ENCODE measurements at places on chromosomes 11 and 22.

- no peak for DNase-seq
Observed at GRCh38 chr11:44752713-44753112, 26.0 kb downstream of the TSPAN18 start.

GRCh38 chr22:32410459-32410858 lies 1.6 kb downstream of the RTCB start:
- DNase-seq: no peak

DNA sequence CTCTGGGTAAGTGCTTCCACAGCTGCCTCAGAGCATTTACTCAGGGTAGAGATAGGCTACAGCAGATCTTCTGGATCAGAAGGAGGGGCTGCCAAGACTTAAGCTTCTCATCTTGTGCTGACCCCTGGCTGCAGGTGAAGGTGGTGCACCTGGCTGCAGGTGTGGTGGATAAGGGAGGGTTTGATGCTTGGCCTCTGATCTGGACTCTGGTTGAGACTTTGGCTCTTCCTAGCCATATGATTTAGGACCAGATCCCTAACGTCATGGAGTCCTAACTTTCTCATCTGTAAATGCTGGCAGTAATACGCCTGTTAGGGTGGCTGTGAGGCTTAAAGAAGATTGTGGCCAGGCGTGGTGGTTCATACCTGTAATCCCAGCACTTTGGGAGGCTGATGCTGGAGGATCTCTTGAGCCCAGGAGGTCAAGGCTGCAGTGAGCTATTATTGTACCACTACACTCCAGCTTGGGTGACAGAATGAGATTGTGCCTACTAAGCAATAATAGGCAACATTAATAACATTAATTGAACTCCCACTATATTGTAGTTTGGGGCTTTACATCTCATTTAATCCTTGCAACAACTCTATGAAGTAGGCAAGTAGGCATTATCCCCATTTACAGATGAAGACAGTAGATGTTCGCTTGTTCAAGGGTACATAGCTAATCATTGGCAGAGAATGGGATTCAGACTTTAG lies 10.7 kb downstream of the DTX4 start:
- DNase-seq: no peak

DNA sequence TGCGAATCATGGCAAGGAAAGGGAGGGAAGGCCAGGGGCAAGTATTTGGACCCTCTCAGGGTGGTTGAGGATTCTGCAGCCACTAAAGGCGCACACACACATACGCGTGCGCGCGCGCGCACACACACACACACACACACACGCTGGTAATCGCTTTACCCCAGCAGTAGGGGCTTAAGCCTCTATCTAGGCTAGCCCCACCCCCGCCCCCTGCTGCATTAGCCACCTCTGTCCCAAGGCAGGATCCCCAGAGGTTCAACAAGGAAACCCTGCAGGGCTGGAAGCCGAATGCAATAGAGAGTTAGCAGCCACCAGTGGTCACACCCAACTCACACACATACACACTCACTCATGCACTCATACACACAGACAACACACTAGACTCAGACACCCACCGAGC lies 28.6 kb upstream of the ELFN2 start:
- no peak for DNase-seq

DNA sequence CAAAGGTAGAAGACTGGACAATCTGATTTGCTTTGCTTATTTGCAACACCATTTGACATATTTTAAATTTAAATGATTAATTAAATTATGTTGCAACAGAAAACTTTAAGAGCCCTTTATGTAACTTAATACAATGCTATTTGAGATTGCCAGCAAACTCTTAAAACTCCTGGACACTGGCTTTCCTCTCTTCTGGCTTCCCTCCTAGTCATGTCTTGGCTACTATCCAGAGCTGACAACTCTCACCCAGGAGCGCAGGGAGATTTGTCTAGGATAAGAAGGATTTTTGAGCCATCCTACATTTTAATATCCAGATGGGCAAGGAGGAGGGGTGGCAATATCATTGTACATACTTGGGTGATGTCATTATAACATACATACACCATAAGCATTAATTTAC lies 134.3 kb downstream of the ELP4 start:
- no peak for DNase-seq

DNA sequence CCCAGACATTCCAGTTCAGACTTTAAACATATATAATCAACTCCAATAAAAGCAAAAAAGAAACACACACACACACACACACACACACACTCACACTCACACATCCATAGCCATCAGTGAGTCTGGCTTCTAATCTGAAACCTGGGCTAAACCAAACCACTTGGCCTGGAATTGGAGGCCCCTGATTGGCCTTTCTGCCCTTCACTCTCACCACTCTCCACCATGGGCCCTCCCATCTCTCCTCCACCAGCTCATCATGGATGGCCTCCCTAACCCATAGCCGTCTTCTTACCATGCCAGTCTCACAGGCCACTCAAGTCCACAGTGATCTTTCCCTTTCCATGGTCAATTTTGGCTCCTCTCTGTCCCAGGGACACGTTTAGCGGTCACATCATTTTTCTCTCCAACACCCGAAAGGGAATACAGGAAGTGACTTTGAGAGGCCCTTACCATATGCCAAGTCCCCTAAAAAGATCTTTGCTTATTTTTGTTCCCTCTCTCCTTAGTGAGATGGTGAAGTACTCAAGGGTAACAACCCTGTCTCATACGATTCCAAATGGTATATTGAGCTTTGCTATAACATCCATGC lies 66.6 kb downstream of the ENDOD1 start:
- no peak for DNase-seq

DNA sequence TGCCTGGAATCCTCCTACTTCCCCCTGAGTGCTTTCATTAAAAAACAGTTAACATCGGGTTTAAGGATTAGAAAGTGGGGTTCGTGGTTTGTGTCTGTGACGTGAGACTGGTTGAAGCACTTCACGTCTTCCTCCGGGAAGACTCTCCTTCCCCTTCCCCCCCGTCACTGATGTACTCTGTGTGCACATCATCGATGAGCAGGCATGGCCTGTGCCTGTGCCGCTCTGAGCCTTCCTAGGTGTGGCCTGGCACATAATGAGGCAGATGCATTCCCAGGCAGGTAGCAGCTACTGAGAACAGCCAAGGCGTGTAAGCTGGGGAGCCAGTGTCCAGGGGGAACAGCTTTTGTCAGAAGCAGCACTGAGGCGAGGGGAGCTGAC lies 93.8 kb downstream of the BCR start:
- DNase-seq: no peak

DNA sequence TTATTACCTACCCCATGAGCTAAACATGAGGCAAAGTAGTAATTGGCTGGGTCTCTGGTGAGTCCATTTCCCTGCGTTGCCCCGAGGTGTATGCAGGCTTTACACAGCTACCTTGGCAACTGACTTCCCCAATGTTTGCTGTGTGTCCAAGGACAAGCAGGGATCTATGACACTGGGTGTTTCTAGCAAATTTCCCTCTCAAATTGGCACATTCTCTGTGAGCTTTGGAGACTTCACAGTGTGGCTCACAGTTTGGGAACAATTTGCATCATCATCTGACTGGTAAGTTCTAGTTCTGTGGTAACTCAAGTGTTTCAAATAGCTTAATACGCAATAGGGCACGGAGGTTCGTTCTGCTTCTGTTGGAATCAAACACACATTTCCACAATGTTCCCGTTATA lies 12.5 kb downstream of the NNMT start:
- DNase-seq: no peak

GRCh38 chr11:11532574-11532973 lies 89.2 kb downstream of the GALNT18 start:
- no peak for DNase-seq

GRCh38 chr11:88535916-88536547 lies 198.5 kb upstream of the CTSC start:
- no peak for DNase-seq

GRCh38 chr22:22986008-22986407 lies 84.3 kb upstream of the GNAZ start:
- DNase-seq: no peak

DNA sequence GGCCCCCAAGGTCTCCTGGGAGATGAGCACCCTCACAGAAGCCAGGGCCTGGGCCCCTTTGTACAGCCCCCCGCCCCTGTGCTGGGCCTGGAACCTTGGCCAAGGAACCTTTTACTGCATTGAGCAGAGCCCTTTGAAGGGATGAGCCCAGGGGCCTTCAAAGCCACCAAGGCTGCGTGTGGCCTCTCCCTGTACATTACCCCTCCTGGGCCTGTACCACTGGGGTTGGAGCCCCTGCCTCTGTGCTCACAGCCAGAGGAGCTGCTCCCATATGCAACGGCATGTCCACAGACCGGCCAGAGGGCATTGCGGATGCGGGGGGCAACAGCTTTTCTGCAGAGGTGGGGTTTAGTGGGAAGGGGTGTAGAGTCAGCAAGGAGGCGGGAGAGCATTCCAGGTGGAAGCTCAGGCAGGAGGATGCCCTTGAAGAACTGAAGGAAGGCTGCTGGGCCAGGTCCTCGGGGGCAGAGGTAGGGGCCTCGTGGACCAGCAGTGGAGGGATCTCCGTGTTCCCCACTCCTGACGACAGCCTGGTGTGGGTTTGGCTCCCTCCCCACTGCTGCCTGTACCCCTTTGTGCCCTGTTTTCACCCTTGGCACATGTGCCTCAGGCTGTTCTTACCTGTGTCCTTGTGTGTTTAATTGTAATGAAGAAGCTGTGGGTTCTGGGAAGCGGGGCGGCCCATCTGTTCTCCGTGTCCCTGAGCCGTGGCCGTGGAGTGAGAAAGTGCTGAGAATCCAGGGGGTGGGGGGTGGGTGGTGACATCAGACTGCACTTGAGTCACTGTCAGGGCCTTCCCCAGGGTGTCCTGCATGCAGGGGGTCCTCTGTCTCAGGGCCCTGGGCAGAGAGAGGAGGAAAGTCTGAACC lies 46.9 kb downstream of the ARHGAP8 start:
- no peak for DNase-seq

DNA sequence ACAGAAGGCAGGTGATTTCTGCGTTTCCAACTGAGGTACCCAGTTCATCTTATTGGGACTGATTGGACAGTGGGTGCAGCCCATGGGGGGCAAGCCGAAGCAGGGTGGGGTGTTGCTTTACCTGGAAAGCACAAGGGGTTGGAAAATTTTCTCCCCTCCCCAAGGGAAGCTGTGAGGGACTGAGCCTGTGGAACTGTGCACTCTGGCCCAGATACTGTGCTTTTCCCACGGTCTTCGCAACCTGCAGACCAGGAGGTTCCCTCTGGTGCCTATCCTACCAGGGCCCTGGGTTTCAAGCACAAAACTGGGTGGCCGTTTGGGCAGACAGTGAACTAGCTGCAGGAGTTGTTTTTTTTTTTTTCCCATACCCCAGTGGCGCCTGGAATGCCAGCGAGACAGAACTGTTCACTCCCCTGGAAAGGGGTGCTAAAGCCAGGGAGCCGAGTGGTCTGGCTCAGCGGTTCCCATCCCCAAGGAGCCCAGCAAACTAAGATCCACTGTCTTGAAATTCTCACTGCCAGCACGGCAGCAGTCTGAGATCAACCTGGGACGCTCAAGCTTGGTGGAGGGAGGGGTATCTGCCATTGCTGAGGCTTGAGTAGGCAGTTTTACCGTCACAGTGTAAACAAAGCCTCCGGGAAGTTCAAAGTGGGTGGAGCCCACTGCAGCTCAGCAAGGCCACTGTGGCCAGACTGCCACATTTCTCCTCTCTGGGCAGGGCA lies 97.2 kb downstream of the JRKL start:
- DNase-seq: no peak

DNA sequence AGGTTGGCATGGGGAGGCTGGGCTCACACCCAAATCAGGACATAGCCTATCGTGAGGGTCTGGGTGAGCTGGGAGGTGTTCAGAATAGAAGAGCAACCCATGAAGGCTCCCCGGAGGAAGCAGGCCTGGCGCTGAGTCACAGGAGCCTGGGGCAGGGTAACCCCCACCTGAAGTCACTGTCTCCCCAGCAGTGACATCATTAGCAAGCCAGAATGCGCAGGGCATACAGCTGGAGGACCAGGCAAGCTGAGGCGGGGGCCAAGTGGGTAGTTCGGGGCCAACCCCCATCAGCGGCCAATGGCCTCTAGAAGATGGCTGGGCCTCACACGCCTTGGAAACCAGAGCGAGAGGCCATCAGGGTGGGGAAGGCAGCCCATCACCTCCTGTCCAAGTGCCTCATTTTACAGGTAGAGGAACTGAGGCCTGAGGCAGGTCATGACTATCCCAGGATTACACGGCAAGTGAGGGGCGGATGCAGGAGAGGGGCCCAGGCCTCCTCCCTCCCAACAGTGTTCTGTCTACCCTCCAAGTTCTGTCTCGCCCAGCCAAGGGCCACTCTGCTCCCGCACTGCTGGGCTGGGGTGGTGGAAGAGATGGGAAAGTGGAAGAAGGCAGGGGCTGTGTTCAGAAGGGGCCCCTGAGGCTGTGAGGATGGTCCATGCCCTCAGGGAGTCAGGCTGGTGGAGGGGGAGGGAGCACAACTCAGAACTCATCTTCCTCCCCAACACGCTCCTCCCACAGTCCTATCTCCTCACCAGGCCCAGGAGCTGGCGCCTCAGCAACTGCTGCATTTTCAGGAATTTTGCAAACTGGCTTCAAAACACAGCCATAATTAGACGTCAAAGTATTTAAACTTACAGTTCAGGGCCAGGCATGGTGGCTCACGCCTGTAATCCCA lies 24.6 kb downstream of the RPL3 start:
- DNase-seq: no peak

GRCh38 chr22:44085743-44086270 lies 61.7 kb downstream of the PARVB start:
- no peak for DNase-seq

- DNase-seq: peak; percentile 38
Observed at GRCh38 chr11:94325681-94326080, 21.3 kb downstream of the IZUMO1R start.

DNA sequence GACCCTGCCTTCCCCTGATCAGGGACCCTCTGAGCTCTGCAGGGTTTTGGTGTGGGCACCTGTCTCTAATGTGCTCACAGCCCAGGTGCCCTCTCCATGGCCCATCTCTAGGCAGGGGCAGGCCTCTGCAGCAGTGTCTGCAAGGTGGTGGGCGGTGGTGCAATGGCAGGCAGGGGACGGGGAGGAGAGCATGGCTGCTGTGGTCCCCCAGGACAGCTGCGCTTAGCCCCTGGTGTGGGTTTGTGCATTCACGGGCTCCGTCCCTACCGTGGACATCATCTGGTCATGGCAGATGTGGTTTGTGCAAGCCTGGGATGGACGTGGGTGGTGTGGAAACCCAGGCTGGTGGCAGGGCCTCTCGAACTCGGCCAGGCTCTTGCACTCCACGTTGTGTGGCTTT lies 443.1 kb downstream of the TBC1D22A start:
- DNase-seq: no peak

DNA sequence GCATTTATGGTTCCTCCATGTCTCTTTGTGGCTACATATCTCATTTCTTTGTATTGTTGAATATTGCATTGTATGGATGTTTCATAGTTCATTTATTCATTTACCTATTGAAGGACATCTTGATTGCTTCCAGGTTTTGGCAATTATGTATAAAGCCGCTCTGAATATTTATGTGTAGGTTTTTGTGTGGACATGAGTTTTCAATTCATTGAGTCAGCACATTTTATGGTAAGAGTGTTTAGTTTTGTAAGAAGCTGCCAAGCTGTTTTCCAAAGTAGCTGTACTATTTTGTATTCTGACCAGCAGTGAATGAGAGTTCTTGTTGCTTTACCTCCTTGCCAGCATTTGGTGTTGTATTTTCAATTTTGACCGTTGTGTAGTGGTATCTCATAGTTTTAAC lies 39.2 kb downstream of the KDM2A start:
- DNase-seq: no peak

GRCh38 chr22:23062616-23063538 lies 7.4 kb upstream of the GNAZ start:
- no peak for DNase-seq
